ENCODE measurements at places on chromosomes 5 and 9.

- no peak for DNase-seq
Measured at GRCh38 chr5:9513827-9514226, 32.0 kb downstream of the SEMA5A start.

DNA sequence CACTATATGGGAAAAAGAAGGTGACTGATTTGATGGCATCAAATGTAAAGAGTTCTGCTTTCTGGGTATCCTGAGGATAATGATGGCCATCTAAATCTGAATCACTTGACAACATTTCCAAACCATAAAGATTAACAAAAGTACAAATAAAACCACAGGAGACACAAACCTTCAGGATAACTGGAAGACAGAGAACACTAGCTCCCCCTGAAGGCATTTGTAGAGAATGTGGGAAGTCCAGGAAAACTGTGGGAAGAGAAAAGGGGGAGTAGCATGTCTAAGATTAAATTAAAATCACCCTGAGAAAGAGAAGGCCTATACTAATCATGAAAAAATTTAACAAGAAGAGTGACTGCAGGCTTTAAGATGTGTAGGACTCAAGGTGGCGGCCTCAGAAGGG is 116.2 kb downstream of the PRELID2 start:
- DNase-seq, result no peak

DNA sequence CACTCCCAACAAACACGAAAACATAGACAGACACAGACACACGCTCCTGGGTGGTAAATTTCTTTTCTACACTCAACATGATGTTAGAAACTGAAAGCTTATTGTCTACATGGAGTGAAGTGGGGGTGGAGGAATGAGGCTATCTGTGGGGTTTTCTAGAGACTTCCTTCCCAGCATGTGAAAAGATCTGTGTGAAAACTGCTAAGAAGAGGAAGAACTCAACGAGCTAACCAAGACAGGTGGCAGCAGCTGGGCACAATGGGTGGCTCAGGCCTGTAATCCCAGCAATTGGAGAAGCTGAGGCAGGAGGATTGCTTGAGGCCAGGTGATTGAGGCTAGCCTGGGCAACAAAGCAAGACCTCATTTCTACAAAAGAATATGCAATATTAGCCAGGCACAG is 7.6 kb downstream of the FYB1 start:
- DNase-seq, result no peak

GRCh38 chr5:146520731-146521130 is 4.7 kb upstream of the GPR151 start:
- DNase-seq, result no peak

- DNase-seq, result no peak
Measured at GRCh38 chr9:80875947-80876346, 813.4 kb downstream of the TLE1 start.

- no peak for DNase-seq
Measured at GRCh38 chr5:56791396-56791795, 24.0 kb upstream of the MAP3K1 start.

Data from GM18507 (cell line).